ENCODE measurements at places on chromosomes 6 and 20.

GRCh38 chr6:163352011-163352685, 62.4 kb upstream of the QKI start:
- no peak for DNase-seq

DNA sequence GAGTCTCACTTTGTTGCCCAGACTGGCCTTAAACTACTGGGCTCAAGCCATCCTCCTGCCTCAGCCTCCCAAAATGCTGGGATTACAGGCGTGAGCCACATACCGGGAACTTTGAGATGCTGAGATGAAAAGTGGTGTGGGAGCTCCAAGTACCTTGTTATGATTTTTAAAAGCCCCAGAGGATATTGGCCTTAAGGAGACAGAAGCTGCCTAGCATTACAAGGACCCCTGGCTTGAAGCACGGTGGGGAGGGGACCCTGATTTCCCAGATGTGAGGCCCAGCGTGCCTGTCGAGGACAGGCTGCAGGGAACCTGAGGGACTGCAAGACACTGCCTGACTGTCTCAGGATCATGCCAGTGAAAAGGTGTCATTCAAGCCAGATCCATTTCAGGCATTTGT, 75.3 kb upstream of the TIAM2 start:
- no peak for DNase-seq

GRCh38 chr6:44527583-44528369, 140.3 kb downstream of the CDC5L start:
- no peak for DNase-seq

- no peak for DNase-seq
Observed at GRCh38 chr6:1930356-1930755, 315.0 kb downstream of the GMDS start.

DNA sequence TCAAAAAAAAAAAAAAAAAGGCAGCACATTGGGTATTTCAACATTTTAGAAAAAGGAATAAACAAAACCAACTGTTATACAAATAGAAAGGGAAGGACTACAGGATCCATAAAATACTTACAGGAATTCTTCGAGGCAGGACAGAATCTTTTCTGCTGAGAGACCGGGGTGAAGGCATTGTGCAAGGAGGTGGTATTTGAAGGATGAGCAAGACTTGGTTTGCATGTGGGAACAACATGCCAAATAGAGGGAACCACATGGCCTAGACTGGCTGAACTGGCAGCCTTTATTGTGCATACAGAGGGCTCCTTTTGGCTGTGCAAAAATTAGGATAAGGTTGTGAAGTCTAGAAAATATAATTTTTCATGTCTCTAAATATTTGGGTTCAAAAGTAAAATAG, 62.9 kb downstream of the SCAND1 start:
- no peak for DNase-seq

GRCh38 chr6:21333715-21334114, 259.8 kb upstream of the SOX4 start:
- DNase-seq: no peak

DNA sequence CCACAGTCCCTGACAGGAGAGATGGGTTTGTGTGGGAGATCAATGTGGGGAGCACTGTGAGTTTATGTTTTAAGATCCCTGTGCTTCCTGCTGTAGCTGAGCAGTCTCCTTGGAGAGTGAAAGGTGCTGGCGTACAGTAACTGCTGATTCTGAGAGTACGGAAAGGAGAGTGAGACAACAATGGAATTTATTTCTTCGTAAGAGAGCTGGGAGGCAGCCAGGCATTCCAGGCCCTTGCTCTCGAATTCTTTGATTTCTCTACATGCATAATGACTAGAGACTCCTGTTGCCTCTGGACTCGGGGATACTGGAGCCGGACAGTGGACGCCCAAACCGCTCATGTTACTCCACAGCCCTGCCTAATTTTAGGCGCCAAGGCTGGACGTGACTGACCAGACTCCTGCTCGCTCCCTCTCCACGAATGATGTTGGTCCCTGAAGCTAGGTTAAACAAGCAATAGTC, 131.0 kb upstream of the PHACTR1 start:
- no peak for DNase-seq

- DNase-seq: no peak
Observed at GRCh38 chr6:11542863-11543262, 5.3 kb downstream of the TMEM170B start.

- no peak for DNase-seq
Observed at GRCh38 chr6:135226537-135226936, 45.4 kb downstream of the MYB start.

- DNase-seq: no peak
Observed at GRCh38 chr6:6436946-6437345, 116.5 kb upstream of the F13A1 start.

DNA sequence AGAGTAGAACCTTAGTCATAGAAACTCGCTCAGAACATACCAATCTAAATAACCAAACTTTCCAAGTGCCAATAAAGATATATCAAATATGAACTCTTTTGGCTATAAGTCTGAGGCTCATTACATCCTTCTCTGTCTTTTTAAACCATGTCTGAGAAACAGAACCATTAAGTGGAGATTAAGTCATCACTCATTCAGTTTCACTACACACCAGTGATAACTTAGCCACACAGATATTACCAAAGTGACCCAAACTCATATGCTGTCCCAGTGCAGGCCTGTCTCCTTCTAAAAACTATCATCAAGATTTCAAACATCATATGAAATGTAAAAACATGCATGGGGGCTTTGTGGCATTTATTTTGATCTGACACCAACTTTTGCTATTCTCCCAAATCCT, 12.0 kb downstream of the GCLC start:
- no peak for DNase-seq

- DNase-seq: peak; percentile 3
Observed at GRCh38 chr6:4180652-4181255, 45.4 kb upstream of the ECI2 start.

- no peak for DNase-seq
Observed at GRCh38 chr20:8296536-8296935, 164.5 kb downstream of the PLCB1 start.

DNA sequence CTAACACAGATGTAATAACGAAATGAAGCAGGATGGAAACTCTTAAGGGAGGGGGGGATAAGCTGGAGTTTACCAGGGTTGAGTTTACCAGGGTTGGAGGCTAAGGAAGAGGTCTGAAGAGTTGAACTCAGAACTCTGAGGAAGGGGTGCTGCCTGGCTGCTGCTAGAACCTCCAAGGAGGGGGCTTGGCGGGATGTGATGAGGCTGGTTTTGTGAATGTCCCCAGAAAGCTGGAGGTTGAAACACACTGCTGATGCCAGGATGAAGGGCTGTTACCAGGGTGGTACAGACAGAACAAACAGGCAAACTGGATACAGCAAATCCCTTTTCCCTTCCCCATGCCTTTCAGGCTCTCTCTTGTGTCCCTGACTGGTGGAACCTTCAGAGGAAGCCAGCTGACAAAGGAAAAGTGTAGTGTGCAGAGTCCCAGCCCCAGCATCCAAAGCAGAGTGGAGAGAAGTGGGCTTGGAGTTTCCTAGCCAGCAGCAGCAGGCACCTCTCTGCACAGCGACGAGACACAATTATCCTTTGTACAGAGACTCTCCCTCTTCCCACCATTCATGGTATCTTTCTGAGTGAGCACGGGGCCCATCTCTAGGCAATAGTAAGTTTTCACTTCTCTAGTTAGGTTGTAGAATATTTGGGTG, 23.7 kb downstream of the UBE2V1 start:
- DNase-seq: no peak

DNA sequence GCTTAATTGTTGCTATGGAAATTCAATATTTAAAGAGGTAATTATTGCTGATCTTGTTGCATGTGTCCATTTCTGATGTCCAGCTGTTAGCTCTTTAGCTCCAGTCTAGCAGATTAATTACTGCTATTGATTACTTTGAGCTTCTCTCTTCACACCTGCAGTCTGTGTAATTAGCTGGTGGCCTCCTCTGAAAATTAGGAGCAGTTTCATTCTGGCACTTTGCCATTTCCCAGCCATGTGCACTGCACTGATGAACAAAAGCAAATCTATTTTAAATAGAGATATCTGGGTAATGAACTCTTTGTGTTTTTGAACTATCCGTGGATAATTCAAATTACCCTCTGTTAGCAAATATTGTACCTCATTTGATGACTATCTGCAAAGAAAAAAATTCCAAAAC, 275.9 kb downstream of the RNF144B start:
- no peak for DNase-seq

Measured in Calu3 (cell line).